ENCODE measurements at places on chromosomes 3 and 15.

DNA sequence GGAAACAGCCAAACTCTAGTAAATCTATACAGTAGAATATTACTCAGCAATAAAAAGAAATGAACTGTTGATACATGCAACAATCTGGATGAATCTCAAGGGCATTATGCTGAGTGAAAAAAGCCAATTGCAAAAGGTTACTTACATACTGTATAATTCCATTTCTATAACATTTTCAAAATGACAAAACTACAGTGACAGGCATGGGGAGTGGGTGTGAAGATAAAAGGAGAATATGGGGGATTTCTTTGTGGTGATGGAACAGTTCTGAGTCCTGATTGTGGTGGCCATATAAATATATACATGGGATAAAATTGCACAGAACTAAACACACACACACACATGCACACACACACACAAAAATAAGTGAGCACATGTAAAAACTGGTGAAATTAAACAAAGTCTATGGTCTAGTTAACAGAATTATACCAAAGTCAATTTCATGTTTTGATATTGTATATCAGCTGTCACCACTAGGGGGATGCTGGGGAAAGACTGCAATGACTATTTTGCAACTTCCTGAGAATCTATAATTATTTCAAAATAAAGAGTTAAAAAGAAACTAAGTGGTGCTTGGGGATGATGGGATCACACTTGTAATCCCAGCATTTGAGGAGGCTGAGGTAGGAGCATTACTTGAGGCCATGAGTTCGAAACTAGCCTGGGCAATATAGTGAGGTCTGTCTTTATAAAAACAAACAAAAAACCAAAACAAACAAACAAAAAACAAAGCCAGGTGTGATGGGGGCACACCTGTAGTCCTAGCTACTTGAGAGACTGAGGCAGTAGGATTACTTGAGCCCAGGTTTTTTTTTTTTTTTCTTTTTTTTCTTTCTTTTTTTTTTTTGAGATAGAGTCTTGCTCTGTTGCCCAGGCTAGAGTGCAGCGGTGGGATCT is 66.0 kb downstream of the SPTSSB start:
- no peak for DNase-seq

DNA sequence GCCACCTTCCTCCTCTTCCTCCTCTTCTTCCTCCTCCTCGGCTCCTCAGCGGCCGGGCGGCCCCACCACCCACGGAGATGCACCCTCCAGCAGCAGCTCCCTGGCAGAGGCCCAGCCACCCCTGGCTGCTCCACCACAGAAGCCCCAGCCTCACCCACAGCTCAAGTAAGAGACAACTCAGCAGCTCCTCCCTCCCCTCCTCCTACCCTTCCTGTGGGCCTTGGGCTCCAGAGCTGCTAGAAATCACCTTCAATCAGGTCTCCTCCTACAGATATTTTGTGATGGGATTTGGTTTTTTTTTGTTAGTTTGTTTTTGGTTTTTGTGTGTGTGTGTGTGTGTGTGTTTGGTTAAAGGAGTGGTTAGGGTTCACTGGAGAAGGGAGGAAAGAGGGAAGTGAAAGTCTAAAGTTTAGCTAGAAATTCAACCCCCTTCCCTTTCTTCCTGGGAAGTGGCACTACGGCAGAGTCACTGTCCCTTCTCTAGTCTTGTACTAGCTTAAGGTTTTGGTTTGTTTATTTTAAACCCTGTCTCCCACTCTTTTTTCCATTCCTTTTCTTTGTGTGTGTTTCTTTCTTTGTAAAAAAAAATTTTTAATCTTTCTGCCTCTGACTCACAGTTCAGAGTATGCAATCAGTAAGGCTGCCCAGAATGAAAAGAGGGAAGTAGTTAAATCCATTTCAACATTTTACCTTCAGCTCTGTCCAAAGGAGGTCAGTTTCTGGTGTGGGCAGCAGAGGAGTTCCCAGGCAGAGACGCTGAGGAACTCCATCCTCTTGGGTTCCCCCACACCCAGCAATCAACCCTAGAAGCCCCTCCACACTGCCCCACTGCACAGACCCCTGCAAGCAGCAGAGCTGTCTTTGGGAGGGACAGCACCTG is 29.0 kb upstream of the TIMP4 start:
- DNase-seq, result peak; percentile 88

- no peak for DNase-seq
Measured at GRCh38 chr3:104392327-104392726, 974.4 kb upstream of the ALCAM start.

DNA sequence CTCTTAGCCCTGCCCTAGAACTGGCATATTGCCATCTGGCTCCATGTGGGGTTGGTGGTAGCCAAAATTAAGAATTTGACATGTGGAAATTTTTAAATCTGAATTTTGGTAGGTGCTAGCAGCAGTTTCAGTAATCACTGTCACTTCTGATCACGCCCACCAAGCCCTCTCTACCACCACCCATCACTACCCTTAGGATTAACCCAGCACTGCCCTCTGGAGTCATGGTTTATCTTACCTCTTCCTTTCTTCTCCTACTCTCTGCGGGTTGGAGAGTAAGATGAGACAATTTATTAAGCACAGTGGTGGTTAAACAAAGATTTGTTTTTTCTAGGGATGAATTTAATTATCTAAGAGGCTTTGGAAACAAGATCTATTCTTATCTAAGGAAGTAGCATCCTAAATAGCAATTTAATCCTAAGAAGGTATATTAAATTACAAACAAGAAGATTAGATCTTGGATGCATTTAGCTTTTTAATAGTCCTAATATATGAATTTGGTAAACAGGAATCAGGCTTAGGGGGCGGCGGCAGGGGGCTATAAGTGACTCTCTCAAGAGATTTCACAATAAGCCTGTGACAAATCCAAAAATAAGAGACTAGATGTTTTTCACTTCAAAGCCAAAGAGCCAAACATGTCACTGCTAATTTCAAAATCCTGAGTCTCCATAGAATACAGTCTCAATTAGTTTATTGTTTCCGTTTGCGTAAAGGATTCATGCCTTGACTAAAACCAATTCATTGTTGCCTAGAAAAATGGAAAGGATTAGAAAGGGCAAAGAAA is 498.4 kb upstream of the UBE2E2 start:
- no peak for DNase-seq

DNA sequence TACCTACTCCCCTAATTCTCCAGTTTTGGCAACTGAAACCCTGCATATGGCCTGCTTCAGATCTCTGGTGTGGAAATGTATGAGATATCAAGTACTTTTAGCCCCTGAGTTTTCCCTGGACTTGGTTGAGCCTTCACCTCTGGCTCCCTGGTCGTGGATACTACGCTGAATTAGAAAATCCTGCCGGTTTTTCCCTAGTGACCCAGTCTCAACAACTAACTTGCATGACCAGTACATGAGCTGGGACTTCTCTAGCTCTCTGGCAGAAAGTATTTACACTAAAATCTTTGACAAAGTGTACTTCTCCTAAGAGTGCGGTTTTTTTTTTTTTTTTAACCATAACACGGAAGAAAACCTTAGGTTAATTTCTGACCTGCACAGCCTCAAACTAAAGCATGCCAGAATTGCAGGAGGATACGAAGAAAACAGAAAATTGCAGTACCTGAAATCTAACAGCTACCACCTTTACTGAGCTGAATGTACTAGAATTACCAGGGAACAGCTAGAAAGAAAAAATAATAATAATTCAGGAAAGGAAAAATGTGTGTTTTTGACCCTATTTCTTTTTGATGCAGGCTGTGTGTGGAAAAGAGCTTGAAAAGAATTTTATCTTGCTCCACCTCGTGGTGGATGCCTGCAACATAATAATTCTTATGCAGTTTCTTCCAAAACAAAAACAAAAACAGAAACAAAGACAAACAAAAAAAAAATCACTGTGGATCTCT is 165.6 kb downstream of the GMNC start:
- no peak for DNase-seq

- peak; percentile 58 for DNase-seq
Measured at GRCh38 chr3:138066383-138066782, 49.0 kb downstream of the DZIP1L start.

GRCh38 chr3:10002951-10003350 is 16.3 kb upstream of the EMC3 start:
- peak; percentile 13 for DNase-seq

DNA sequence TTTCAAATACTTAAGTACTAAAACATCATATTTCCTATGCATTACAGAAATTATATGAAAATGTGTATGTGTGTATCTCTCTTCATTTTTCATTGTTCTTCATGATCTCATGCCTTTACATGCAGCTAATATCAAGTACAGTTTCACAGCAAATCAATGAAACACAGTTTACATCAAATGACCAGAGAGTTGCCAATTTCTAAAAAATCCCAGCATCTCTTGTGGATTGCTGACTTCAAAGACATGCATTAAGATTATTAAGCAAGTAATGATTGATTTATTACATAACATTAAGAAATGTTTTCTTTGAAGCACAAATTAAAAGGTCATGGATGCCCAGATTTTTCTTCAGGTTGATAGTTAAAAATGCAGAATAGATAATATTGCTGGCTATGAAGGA is 31.0 kb upstream of the TAFA4 start:
- no peak for DNase-seq

All from activated T-cell treated with anti-CD3 and anti-CD28 coated beads, Interleukin-2, amount 50 U/mL, for 48 hours (primary cell).